ENCODE measurements at places on chromosomes 7 and 10.

- DNase-seq, result no peak
Observed at GRCh38 chr7:47949703-47950102, 1.4 kb upstream of the PKD1L1 start.

- DNase-seq, result no peak
Observed at GRCh38 chr10:29144126-29144525, 144.7 kb upstream of the LYZL1 start.

DNA sequence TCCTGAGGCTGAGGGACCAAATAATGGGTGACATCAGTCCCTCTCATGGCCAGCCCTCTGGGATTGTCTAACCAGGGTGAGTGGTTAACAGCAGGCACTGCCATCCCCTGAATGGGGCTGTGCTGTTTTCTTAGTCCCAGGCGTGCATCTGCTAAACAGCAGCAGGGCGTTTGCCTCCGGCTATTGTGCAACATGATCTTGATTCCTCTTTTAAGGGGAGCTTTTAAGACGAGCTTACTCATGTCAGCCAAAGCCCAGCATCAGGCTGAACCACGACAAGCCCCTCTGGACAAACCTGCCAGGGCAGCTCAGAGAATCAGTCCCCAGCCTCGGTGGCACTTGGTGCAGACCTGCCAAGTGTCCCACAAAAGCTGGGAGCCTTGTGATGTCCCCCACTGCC, 16.2 kb upstream of the IGFBP3 start:
- DNase-seq, result no peak

GRCh38 chr7:32126843-32127242, 56.6 kb upstream of the PDE1C start:
- no peak for DNase-seq

GRCh38 chr7:101885597-101885955, 68.2 kb downstream of the CUX1 start:
- no peak for DNase-seq

DNA sequence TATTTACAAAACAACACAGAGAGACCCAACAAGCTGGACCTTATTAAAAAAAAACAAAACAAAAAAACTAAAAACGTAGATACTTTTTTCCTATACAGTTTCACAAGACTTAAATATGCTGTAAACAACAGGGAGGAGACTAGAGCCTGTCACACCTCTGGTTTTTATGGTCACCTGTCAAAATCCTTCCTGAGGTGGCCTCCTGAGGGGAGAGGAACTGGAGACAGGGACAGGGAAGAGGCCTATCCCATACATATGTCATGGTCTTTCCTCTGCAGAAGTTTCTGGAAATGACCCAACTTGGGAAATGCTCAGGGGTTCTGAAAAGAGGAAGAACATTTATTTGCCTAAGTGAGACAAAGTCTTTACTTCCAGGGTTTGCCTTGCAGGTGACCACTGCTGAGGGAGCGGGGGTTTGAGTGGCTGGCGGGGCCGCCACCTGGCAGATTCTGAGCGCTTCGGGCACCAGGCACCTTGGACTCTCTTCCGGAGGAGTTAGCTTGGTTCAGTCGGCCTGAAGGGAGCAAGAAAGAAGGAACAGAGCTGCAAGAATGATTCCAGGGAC, 18.3 kb downstream of the CPA1 start:
- DNase-seq, result no peak

DNA sequence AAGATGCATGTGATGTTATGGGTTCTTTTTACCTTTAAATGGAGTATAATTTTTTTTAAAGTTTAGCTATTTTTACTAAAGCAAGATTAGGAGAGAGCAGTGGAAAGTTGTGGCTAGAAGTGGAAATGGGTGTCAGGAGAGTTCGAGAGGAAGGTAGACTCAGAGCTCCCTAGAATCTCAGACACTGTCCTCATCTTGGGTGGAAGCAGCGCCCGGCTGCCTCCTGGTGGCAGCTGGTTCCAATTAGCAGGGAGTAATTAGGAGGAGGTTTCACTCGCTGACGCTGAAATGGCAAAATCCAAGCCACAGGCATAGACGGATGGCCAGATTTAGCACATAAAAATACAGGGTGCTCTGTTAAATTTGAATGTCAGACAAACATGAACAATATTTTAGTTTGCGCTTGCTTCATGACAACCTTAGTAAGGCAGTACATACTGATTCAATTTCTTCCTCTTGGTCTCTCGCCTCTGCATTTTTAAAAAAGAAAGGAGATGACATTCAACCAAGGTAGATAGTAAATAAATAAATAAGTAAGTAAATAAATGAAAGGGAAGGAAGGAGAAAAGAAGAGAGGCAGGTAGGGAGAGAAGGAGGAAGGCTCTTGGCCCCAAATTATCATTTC, 58.5 kb downstream of the LGI1 start:
- peak; percentile 39 for DNase-seq

DNA sequence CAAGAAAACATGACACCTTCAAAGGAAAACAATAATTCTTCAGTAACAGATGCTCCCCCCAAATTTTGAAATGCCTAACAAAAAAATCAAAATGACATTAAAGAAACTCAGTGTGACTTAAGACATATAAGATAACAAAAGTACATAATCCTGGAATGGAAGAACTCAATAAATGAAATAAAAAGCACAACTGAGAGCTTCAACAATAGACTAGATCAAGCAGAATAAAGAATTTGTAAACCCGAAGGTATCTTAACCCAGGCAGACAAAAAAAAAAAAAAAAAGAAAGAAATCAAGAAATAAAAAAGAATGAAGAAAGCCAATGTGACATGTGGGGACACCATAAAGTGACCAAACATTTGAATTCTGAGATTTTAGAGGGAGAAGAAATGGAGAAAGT, 27.7 kb upstream of the LRRD1 start:
- no peak for DNase-seq

GRCh38 chr7:131326576-131326975, 1.1 kb upstream of the MKLN1 start:
- DNase-seq, result no peak
